ENCODE measurements at places on chromosomes 1 and 21. TPM values are rescaled to one million over a fixed set of nuclear protein-coding genes. Genes with fewer than 3 reads are reported as not detected.

The NPHS2 gene
- not detected for total RNA-seq

The HSPB7 gene
- 802 TPM for total RNA-seq

The NUCKS1 gene
- 158 TPM for total RNA-seq

The OBSCN gene
- 5.9 TPM for total RNA-seq

The REN gene
- not detected for total RNA-seq

The PPCS gene
- total RNA-seq: 33.7 TPM

DNA sequence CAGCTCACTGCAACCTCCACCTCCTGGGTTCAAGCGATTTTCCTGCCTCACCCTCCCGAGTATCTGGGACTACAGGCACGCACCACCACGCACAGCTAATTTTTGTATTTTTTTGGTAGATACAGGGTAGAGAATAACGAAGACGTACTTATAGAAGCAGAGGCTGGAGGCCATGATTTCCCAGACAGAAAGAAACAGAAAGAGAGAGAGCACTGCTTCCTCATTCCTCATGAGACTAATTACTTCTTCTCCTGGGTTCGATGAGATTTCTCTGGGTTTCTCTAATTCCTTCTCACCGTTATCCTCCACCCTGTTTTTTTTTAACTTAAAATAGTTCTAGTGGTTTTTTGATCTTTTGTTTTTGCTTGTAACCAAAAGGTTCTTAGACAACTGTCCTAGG, 23.4 kb upstream of the PTP4A2 start:
- H3K27ac ChIP-seq: no peak overlapping the region
- DNase-seq: no peak
- no peaks in the 10 kb centered on the region for H3K4me1 ChIP-seq
- H3K27me3 ChIP-seq: no peaks in the 10 kb centered on the region

GRCh38 chr1:160217481-160218051, 12.4 kb downstream of the PEA15 start:
- no peaks in the 10 kb centered on the region for H3K27me3 ChIP-seq
- H3K27ac ChIP-seq: no peak overlapping the region
- peaks cover 18% of the 10 kb centered on the region for H3K36me3 ChIP-seq
- no peak overlapping the region for H3K4me3 ChIP-seq
- H3K4me1 ChIP-seq: peaks cover 3% of the 10 kb centered on the region

DNA sequence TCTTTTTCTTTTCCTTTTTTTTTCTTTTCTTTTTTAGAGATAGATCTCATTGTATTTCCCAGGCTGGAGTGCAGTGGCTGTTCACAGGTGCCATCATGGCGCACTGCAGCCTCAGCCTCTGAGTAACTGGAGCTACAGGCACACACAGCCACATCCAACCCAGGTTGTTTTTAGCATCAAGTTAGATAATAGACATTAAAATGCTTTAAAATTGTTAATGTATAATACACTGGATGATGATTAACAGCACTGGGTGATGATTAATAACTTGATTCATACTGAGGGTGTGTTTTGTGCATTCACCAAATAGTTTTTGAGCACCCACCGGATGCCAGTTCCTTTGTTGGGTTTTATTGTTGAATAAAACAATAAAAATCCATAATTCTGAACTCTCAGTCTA, 75.2 kb downstream of the BEND5 start:
- no peak overlapping the region for H3K27ac ChIP-seq
- H3K27me3 ChIP-seq: no peaks in the 10 kb centered on the region
- no peak overlapping the region for H3K4me3 ChIP-seq
- no peak for DNase-seq
- no peaks in the 10 kb centered on the region for H3K36me3 ChIP-seq

DNA sequence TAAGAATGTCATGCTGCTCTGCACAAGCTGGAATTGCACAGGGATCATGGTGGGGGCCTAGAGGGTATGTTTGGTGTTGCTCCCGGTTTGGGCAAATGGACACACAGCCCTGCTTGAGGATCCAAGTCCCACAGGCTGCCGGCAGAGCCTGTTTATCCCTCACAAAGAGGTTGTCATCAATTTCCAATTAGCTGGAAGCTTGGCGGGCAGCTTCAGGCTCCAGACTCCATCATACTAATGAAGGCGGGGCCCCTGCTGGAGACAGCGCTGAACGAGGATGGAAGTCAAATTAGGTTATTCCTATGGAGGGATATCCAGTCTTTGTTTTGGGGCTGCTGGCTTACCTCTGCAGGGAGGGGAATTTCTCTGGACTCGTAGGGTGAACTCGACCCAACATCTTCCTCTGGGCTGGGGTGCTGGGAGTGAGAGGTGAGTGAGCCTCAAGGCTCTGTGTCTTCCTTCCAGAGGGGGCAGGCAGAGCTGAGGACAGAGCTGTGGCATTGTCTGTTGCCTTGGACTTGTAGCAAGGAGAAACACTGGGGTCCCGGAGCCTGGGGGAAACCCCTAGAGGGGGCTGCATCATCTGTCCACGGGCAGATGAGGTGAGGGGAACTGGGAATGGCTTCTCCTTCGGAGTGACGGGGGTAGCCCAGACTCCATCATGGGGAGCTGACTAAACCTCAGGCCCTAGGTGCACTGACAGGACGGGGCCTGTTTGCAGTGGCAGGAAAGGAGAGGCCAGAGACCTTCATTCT, 24.9 kb upstream of the PARP1 start:
- no peaks in the 10 kb centered on the region for H3K27me3 ChIP-seq
- DNase-seq: no peak
- H3K36me3 ChIP-seq: no peaks in the 10 kb centered on the region
- H3K4me1 ChIP-seq: no peaks in the 10 kb centered on the region
- no peak overlapping the region for H3K4me3 ChIP-seq

DNA sequence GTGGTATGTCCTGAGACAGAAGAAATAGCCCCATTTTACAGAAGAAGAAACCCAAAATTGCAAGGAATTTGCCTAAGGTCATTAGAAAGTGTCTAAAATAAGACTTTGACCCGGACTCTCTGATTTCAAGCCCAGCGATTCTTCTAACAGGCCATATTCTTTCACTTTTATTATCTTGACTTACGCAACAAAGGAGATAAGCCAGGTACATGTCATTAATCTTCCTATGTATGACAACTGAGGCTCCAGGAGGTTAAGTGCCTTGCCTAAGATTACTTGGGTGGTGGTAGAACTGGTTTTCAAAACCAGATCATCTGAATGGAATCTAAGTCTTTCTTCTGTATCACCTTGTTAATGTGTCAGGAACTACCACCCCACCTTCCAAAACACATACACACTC, 124.3 kb downstream of the PBX1 start:
- H3K4me3 ChIP-seq: no peak overlapping the region
- no peak overlapping the region for H3K27ac ChIP-seq
- H3K4me1 ChIP-seq: no peaks in the 10 kb centered on the region
- H3K27me3 ChIP-seq: no peaks in the 10 kb centered on the region
- H3K36me3 ChIP-seq: no peaks in the 10 kb centered on the region

DNA sequence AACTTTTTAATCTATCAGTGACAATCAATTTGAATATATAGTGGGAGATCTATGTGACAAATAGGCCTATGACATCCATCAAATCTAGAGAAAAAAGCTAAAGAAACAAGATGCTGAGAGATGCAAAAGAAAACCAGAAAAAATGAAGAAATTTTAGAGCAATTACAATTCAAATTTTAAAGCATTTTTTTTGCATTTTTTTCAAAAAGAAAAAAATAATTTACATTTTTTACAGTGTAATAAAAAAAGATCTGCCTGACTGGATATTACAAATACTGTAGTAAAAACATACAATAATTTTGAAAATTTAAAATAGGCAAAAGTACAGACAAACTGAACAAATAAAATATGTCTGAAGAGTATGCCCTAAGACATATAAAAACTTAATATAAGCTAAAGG, 14.4 kb downstream of the CD34 start:
- no peak for DNase-seq
- no peaks in the 10 kb centered on the region for H3K4me1 ChIP-seq
- H3K36me3 ChIP-seq: no peaks in the 10 kb centered on the region
- no peak overlapping the region for H3K4me3 ChIP-seq
- H3K27ac ChIP-seq: no peak overlapping the region

GRCh38 chr1:56302878-56303277, 276.5 kb downstream of the PLPP3 start:
- H3K27me3 ChIP-seq: no peaks in the 10 kb centered on the region
- H3K4me3 ChIP-seq: no peak overlapping the region
- H3K4me1 ChIP-seq: no peaks in the 10 kb centered on the region
- no peak overlapping the region for H3K27ac ChIP-seq

DNA sequence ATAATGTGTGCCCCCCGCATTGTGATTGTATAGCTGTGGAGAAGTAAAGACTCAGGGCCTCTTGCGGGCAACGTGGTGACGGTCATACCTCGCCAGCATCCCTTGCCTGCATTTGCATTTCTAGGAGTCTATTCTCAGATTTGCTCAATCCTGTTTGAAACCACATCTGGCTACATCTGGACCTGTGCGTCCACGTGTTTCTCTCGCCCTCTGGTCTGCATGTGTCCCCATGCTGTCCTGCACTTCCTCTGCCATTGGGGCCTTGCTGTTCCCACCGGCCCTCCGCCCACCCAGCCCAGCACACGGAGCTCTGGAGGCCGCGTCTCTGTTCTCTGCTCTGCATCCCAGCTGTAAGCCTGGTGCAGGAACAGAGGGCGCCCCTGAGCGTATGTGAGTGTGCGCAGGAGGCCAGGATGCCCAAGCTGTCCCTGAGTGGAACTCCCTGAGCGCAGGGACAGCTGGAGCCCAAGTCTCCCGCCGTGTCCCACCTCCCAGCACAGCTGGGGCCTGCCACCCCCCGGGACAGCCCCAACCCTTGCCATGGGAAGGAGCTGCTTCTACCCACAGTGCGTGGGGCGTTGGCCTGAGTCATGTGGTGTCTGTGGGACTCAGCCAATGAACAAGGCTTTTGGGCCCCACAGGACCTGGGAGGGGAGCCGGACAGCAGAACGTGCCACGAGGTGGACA, 1.6 kb downstream of the KRTAP10-2 start:
- no peaks in the 10 kb centered on the region for H3K36me3 ChIP-seq
- no peak for DNase-seq

DNA sequence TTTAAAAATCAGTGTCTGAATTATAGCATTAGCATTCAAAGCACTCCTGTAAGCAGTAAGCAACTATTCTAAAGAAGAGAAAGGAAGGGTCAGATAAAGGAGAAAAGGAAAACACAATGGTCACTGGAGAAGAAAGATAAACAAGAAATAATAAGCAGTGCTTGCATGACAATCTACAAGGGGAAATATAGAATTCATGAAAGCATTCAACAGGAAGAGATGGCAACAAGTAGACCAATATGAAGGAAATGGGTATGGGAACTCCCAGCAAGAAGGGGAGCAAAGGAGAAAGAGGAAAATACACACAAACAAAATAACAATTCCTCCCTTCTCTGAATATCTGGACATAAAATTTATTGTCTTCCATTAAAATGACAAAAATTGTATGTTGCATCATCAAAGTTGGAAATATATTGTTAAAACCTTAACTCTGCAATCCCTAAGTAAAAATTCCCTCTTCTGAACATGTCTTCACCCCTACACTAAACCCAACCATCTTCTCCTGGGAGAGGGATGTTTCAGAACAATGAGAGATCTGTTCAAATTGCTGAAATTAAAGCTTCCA, 206.3 kb upstream of the SAMSN1 start:
- H3K4me1 ChIP-seq: no peaks in the 10 kb centered on the region
- DNase-seq: no peak
- H3K36me3 ChIP-seq: no peaks in the 10 kb centered on the region

DNA sequence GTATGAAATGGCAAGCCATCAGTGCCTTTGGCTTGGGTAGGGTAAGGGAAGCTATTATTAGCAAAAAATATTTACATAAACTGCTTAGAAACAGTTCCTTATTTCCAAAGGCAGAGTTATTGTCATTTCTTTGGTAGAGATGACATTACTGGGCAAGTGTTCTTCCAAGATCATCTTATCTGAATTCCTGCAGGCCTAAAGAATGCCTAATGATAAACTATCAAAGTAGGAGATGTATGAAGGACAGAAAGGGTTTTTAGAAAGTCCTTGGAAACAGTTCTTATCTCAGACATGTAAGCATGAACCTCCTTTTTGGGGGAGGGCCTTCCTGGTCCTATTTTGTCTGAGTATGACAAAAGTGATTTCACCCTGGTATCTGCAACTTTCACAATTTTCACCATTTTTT, 5.1 kb upstream of the FRRS1 start:
- H3K27me3 ChIP-seq: no peaks in the 10 kb centered on the region
- no peak overlapping the region for H3K27ac ChIP-seq
- peaks cover 13% of the 10 kb centered on the region for H3K4me1 ChIP-seq
- DNase-seq: no peak
- no peak overlapping the region for H3K4me3 ChIP-seq
- no peaks in the 10 kb centered on the region for H3K36me3 ChIP-seq

DNA sequence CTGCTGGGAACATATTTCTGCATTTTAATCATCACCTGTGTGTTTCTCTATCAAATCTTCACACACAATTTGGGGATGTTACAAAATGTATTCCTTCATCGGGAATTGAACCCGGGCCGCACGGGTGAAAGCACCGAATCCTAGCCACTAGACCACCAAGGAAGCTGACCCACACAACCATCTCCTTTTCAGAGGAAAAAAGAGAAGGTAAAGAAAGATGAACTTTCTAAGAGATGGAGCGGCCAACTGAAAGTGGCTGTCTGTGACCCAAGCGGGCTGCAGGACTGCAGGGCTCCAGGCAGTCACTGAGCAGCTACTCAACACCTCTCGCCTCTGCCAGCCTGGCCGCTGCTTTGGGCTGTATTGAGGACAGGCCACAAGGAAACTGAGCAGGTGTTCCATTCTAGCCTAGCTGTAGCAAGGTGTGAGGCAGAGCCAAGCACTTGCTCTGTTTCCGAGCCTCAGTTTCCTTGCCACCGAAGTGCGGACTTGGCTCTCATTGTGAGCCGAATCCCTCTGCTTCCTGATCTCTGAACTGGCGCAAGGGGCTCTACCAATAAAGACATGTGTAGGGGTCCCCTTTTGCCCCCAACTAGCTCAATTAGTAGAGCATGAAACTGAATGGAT, 156.9 kb upstream of the NBPF11 start:
- H3K36me3 ChIP-seq: no peaks in the 10 kb centered on the region
- H3K4me3 ChIP-seq: no peak overlapping the region
- DNase-seq: no peak

DNA sequence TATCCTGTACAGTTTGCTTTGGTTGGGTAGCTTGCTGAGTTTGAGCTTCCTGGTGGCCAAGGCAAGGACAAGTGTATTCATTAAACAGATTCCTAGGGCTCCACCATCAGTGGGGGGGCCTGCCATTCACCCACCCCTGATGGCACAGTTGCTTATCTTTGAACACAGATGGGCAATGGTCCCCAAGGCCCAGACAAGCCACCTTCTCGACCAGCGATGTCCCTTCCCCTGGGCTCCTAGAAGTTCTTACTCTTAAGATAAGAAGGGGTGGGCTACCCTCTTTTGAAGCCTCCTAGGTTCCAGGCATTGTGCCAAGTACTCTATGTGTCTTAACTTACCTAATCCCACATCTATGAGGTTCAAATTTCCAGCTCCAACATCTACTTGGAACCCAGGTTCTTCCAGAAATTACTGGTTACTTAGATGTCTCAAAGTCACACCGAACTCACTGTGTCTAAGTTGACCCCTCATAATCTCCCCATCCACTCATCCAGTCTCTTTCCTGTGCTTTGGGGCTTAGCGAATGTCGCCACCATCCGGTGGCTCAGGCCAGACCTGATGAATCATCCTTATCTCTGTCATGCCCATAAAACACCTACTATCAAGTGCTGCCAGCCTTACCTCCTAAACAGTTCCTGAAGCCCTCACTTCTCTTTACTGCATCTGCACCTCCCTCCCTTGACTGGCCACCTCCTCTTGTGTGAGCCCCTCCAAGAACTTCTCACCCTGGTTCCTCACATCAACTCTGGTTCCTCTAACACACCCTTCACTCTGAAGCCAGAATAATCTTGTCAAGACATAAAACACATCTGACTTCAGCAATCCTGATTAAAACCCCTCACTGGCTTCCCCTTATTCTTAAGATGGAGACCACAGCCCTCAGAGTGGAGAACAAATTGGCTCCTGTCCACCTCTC, 50.1 kb downstream of the KLHDC7A start:
- no peak for DNase-seq
- no peaks in the 10 kb centered on the region for H3K27me3 ChIP-seq
- no peak overlapping the region for H3K4me3 ChIP-seq
- no peaks in the 10 kb centered on the region for H3K36me3 ChIP-seq
- H3K4me1 ChIP-seq: no peaks in the 10 kb centered on the region

Measured in aorta (tissue), 5 donors.